ENCODE measurements at places on chromosomes 13 and 19. TPM values are rescaled to one million over a fixed set of nuclear protein-coding genes. Genes with fewer than 3 reads are reported as not detected.

GRCh38 chr13:23434491-23434890 is 989 bp upstream of the SACS start:
- DNase-seq = no peak

- no peak for DNase-seq
Measured at GRCh38 chr13:58960888-58961287, 1202.8 kb downstream of the DIAPH3 start.

DNA sequence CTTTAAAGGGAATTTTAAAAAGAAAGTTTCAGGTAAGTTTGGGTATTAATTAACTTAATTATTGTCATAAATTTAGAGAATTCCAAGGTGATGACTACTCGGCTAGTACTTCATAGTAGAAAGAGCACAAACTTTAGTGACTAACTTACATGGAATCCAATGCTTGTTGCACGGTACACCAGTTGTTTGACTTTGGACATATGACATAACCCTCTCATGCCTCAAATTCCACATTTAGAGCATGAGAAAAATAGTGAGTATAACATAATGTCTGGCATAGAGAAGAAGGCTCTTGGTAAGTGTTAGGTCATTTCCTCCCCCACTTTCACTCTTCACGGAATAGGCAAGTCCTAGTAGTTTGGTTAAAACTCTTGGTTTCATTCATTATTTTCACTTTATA is 1249.4 kb upstream of the SLC10A2 start:
- no peak for DNase-seq

GRCh38 chr19:42247640-42248199 is 5.3 kb upstream of the GSK3A start:
- peak; percentile 34 for DNase-seq

The BRME1 gene
- polyA plus RNA-seq = 0.46 TPM

The CYP2A6 gene
- 63.1 TPM for polyA plus RNA-seq

The PSG3 gene
- polyA plus RNA-seq = not detected

The ZSCAN4 gene
- polyA plus RNA-seq = not detected

DNA sequence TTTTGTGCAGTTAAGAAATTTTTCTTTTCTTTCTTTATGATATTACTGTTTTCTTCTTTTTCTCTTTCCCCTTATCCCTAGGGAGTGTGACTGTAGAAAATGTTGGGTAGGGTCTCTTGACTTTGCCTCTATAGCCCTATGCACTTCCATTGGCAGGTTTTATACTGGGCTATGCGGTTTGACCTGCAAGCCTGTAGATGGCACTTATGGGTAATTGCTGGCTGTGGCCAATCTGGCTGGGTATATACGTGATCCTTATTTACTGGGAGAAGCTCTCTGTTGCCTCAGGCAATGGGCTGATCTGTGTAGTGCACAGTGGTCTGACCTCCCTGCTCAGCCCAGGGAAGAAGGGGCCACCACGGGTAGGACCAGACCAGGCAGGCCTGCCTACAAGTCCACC is 78.8 kb downstream of the RAP2A start:
- DNase-seq = no peak

The MCF2L gene
- 2.9 TPM for polyA plus RNA-seq

GRCh38 chr13:25733696-25734435 is 317.9 kb downstream of the SHISA2 start:
- DNase-seq = no peak

DNA sequence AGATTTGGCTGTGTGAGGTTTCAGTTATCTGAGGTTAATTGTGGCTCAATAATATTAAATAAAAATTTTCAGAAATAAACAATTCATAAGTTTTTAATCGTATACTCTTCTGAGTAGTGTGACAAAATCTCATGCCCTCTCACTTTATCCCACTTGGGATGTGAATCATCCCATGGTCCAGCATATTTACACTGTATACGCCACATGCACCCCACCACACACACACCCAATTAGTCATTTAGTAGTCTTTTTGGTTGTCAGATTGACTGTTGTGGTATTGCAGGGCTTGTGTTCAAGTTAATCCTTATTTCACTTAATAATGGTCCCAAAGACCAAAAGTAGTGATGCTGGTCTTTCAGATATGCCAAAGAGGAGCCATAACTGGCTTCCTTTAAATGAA is 66.4 kb upstream of the PCDH9 start:
- DNase-seq = no peak

DNA sequence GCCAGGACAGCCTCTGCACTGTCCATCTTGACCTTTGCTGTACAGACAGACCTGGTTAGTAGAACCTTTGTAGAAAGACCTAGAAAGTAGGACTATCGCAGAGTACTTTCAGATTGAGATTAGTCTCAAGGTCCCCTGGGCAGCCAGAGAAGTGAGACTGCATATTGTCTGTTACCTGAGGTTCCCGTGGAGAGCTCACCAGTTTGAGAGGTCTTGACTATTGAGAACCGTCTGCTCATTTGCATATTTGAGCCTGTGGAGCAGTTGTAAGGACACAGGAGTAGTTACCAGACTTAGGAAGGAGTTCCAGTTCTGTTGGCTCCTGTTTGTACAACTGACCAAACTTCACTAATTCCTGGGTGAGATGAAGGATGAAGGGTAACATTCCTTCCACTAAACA is 66.2 kb downstream of the SPATA13 start:
- no peak for DNase-seq

DNA sequence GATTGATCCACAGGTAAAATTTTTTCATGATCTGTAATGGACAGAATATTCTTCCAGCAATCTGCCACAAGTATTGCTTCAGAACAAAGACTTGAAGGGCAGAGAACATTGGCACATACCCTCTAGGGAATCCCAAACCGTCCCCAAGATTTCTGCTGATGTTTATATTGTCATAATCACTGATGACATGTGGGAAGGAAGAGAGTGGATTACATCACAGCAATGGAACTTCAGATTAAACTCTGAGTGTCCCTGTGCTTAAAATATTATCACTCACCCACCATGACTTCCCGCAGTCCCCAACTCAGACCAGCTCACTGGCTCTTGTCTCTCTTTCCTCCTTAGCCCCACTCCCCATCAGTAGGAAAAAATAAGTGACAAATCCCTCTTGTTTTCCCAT is 8.5 kb upstream of the TPT1 start:
- no peak for DNase-seq

DNA sequence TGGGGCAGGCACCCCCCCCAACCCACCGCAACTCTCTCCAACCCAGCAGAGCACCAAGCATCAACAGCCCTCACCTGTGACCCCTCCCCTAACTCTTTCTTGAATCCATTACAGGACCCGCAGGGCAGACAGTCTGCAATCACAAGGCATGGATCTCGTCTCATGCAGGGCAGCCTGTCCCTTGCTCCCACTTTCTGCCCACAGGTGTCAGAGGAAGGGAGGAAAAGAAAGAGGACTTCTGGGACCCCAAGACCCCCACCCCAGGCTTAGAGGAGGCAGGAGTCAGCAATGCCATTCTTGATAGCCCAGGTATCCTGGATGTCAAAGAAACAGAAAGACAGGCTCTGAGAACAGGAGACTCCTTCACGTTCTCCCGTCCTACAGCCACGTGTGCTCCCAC is 47.4 kb upstream of the TUBGCP3 start:
- no peak for DNase-seq

DNA sequence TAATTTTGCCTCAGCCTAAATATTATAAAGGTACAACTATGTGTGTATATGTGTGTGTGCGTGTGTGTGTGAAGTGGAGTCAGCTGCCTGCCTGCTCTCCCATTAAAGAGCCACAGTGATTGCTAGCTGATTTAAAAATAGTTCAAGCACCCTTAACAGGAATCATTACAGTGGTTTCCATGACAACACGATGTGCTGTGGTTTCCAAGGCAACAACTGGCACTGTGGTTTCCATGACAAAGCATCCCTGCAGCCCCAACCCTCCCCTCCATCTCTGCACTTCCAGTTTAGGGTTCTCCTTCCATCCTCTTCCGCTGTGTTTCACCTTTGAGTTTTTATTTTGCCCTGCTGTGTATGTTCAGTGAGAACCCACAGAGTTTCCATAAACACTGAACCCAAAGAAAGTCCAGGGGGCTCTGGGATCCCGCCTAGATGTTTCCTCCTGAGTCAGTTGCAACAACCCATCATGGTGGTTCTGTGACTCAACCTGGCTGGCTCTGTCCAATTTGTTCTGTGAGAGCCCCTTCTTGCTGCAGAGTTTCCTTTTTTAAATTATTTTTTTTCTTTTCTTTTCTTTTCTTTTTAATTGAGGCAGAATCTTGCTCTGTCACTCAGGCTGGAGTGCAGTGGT is 7.1 kb upstream of the PNMA8A start:
- DNase-seq = no peak

DNA sequence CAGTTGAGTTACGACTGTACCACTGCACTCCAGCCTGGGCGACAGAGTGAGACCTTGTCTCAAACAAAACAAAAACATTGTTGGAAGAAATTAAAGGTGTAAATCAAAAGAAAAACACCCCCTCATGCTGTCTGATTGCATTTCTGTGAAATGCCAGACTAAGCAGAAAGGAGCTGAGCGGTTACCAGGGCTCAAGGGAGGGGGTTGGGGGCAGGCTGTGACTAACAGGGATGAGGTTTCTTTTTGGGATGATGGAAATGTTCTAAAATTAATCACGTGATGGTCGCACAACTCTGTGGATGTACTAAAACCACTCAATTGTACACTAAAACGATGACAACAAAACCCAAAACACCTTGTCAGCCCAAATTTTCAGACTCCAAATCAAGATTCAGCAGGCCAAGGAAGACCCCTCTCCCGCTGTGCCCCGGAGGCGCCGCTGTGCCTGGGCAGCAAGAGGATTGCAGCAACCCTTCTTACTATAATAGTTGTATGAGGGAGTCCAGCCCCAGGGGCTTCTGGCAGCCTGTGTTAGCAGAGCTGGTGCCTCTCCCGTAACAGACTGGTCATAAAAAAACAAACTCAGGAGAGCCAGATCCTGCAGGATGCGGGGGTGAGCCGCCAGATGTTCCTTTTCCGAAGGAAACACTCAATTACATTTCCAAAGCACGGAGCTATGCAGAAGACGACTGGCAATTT is 20.9 kb downstream of the CAPS start:
- DNase-seq = no peak
